Neural crest cell (in vitro differentiated cells): ENCODE measurements at places on chromosomes 11 and 22. TPM values are rescaled to one million over a fixed set of nuclear protein-coding genes. Genes with fewer than 3 reads are reported as not detected.

The SMTNL1 gene
- total RNA-seq, result not detected in 2 replicates

DNA sequence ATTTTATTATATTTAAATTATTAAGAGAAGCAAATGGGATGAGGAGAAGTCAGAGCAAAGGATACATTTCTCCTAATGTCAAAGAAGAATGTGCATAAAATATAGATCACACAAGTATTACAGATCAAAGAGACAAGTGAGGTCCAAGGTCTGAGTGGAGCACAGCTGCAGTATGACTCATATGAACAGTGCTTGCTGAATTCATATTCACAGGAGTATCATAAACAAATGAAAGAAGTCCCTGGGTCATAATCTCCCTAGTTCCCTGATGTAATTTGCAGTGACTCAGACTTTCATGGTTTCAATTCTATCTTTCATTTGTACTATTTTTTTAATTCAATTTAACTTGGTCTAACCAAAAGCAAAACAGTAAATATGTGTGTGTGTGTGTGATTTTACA lies 499.0 kb upstream of the CCDC179 start:
- DNase-seq, result no peak

GRCh38 chr11:64522843-64523380 lies 68.1 kb upstream of the SLC22A12 start:
- no peak for DNase-seq

DNA sequence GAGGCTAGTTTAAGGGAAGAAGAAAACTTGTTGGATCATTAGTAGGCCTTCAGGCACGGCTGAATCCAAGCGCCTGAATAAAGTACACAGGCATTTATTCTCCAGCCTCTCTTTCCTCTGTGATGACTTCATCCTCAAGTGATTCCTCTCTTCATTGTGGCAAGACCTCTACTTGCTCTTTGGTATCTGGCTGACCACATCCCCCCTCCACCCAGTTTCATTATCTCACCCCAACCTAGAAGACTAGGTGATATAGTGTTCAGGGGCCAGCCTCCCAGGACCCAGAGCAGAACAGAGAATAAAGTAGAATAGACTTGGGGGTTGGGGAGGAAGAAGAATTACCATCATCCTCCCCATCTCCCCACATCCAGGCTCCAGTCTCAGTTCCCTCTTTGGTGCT lies 189.3 kb downstream of the MIAT start:
- no peak for DNase-seq

- DNase-seq, result no peak
Observed at GRCh38 chr11:61697764-61698163, 17.6 kb downstream of the DAGLA start.

DNA sequence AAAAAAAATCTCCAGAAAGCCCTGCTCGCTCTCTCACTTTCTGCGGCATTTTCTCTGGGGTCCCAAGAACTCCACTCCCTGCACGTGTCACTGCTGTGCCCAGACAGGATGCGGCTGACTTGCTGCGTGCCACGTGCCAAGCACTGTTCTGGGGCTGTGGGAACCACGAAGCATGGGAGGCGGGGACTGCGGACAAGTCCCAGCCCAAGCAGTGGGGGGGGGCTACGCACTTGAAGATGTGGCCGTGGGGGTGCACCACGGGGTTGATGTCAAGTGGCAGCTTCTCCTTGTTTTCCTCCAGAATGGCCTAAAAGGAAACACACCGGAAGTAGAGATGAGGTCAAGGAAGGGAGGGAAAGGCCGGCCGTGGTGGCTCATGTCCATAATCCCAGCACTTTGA lies 10.8 kb downstream of the TTLL12 start:
- no peak for DNase-seq
